ENCODE measurements at places on chromosomes 7 and 10.

DNA sequence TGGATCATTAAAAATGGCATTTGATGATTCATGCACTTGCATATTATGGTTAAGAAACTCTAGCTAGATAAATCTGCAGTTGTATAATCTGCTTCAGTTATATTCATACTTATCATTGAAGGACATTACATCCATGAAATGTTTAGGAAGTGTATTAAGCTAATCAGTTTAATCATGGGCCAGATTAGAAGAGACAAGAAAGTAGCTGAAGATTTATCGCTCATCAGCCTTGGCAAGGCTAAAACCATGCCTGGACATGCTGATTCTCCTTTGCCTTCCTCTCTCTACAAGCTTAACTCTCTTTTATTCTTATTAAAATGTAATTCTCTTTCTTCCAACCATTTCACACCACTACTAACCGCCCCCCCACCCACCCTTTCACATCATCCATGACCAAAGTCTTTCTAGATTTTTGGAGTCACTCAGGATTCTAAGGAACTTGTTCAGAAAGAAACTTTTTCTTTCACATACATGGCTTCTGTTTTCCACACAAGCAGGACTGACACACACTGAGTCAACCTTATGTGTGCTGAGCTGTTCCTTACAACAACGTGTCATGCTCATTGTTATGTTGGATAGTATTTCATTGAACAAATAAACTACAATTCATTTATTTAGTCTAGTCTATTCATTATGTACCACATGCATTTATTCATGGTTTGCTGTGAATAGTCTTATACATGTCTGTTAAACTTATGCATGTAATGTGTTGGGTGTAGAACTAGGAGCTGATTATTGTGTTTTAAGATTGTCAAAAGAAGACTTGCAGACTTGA, 227.3 kb upstream of the SP8 start:
- no peak for DNase-seq

DNA sequence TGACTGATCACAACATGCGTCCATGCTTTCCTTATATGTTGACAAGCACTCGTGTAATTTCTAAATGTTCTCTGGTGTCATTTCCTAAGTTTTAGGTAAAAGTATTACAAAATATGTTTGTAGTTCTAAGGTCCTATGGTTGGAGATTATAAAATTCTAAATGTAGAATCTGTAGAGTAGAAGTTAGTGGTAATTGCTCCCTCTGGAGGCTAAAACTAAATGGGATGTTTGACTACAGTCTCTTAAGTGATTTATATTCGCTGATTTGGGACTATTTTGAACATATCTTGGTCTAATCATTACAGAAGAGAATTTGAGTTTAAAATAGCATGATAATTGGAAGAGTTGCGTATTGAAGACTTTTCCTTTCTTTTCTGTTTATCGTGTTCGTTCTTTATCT, 74.1 kb downstream of the ZMYND11 start:
- no peak for DNase-seq

DNA sequence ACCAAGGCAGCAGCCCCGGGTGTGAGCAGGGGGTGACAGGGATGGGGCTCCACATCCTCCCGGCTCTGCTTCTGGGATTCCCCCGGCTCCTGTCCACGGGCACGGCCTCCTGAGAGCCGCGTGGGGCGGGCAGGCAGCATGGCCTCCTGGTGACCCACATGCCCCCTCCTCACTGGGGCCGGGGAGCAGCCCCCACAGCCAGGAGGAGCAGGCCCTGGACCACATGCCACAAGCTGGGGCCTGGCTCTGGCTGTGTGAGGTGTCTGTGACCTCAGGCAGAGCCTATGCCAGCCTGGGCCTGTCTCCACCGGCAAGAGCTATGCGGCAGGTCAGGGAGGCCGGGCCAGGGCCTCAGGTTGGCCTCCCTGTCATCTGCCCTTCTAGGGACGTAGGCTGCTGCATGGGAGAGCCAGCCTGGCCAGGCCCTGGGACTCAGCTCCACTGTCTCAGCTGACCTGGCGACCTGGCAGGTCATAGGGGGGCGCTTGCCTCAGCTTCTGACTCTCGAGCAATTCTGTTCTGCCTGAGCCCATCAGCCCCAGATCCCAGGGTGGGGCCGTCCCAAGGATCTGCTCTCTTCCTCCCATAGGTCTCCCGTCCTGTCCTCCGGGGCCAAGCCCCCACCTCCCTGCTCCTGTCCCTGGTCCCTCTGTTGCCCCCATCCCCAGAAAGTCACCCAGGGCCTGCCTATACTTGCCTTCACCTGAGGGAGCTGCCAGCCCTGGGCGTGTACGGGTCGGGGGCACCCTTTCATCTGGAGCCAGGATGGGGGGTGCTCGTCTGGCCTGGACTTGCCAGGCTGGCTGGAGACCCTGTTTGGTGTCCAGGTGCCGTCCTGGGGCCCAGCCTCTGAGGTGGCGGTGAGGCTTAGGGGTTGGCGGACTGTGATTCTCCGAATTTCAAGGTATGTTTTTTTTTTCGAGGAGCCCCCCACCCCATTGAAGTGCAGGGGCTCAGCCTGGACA, 3.9 kb upstream of the TMEM184A start:
- no peak for DNase-seq

DNA sequence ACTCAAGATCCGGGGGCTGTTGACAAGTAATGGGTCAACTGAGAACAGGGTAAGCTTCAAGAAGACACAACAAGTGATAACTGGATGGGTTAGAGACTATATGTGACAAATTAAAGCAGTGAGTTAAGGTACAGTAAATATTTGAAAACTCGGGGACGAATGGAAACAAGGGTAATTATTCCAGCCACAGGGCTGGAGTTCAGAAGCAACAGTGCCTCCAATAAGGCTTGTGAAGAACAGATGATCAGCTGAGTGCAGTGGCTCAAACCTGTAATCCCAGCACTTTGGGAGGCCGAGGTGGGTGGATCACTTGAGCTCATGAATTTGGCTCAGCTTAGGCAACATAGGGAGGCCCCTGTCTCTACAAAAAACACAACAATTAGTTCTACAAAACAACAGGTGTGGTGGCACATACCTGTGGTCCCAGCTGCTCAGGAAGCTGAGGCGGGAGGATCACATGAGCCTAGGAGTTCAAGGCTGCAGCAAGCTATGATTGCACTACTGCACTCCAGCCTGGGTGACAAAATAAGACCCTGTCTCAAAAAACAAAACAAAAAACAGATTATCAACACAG, 20.5 kb upstream of the DLD start:
- DNase-seq, result no peak

GRCh38 chr10:77084431-77085144, 553.0 kb downstream of the KCNMA1 start:
- DNase-seq, result no peak
